ENCODE measurements at places on chromosomes 5 and 9. TPM values are rescaled to one million over a fixed set of nuclear protein-coding genes. Genes with fewer than 3 reads are reported as not detected.

GRCh38 chr9:92774274-92774673 is 9.6 kb upstream of the BICD2 start:
- H3K4me1 ChIP-seq: peaks cover 36% of the 10 kb centered on the region

The CTNND2 gene
- total RNA-seq: 25.0 TPM

- H3K27me3 ChIP-seq: no peaks in the 10 kb centered on the region
- no peak for DNase-seq
- no peaks in the 10 kb centered on the region for H3K36me3 ChIP-seq
- no peaks in the 10 kb centered on the region for H3K4me1 ChIP-seq
- no peak overlapping the region for H3K4me3 ChIP-seq
- H3K27ac ChIP-seq: no peak overlapping the region
Observed at GRCh38 chr9:25094518-25094917, 548.8 kb upstream of the IZUMO3 start.

DNA sequence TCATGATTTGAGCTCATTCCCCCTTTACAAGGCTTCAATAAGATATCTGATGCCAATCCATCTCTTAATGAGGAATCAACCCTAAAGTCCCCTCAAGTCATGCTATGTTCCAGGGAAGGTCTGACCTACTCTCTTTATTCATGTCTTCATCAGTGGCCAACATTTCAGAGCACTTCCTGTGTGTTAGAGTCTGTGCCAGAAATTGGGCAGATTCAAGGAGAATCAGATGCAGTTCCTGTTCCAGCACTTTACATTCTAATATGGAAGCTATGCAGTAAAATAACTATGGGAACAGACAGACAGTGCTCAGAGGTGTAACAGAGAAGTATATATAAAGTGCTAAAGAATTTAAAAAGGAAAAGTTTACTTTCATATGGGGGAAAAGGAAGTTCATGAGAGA is 193.4 kb upstream of the NR4A3 start:
- H3K36me3 ChIP-seq: no peaks in the 10 kb centered on the region
- DNase-seq: no peak
- H3K27me3 ChIP-seq: no peaks in the 10 kb centered on the region
- peaks cover 3% of the 10 kb centered on the region for H3K4me1 ChIP-seq
- no peak overlapping the region for H3K4me3 ChIP-seq
- no peak overlapping the region for H3K27ac ChIP-seq

DNA sequence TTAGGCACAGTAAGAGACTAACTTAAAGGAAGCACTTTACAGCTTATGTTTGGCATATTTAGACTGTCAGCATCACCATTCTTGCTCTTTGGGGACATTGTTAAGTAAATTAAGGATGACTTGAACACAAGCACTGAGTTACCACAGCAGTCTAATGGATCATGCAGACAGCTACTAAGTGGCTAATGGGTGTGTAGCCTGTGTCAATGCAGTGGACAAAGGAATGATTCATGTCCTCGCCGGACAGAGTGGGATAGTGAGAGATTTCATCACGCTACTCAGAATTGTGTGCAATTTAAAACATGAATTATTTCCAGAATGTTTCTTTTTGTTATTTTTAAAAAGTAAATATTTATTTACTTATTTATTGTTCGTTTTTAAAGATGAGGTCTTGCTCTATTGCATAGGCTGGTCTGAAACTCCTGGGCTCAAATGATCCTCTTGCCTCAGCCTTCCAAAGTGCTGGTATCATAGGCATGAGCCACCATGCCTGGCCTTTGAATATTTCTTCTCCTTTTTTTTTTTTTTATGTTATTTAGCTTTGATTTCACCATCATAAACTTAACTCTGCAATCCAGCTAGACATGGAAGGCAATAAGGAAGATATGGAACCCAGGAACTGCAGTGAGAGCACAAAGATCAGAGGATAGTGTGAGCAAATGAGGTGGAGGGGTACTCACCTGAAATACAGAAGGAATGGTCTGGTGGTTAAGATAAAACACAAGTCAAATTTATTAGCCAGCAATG is 53.0 kb upstream of the KLF4 start:
- DNase-seq: no peak
- no peaks in the 10 kb centered on the region for H3K27me3 ChIP-seq
- no peaks in the 10 kb centered on the region for H3K36me3 ChIP-seq
- H3K4me3 ChIP-seq: no peak overlapping the region
- no peaks in the 10 kb centered on the region for H3K4me1 ChIP-seq

The DNAI1 gene
- not detected for total RNA-seq

DNA sequence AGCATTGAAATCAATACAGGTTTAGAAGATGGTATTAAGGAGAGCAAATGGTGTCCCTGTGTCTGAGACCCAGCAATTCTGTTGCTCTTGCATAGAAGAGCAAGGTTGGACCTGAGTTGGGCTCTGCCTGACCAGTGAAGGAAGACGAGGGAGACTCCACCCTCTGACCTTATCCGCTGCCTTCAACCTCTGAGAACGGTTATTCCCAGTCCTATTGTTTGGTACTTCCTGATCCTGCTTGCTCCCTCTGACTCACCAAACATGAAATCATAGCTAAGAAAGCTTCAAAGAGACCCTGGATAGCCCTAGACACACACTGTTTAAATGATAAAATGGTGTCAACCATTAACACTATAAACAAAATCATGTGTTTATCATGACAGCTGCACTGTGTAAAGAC is 218.5 kb downstream of the PLK2 start:
- no peaks in the 10 kb centered on the region for H3K27me3 ChIP-seq
- DNase-seq: no peak
- no peaks in the 10 kb centered on the region for H3K4me1 ChIP-seq
- H3K4me3 ChIP-seq: no peak overlapping the region
- peak overlapping the region; percentile 77 for H3K27ac ChIP-seq

GRCh38 chr5:115170134-115170928 is 623 bp upstream of the TRIM36 start:
- peaks cover 16% of the 10 kb centered on the region for H3K4me1 ChIP-seq
- DNase-seq: peak; percentile 85

GRCh38 chr9:7871977-7872730 is 72.6 kb upstream of the DMAC1 start:
- no peak for DNase-seq
- H3K27me3 ChIP-seq: no peaks in the 10 kb centered on the region
- no peak overlapping the region for H3K4me3 ChIP-seq
- H3K27ac ChIP-seq: no peak overlapping the region
- no peaks in the 10 kb centered on the region for H3K36me3 ChIP-seq

- no peak overlapping the region for H3K27ac ChIP-seq
- H3K27me3 ChIP-seq: no peaks in the 10 kb centered on the region
- no peak for DNase-seq
- H3K4me3 ChIP-seq: no peak overlapping the region
- no peaks in the 10 kb centered on the region for H3K4me1 ChIP-seq
- no peaks in the 10 kb centered on the region for H3K36me3 ChIP-seq
Observed at GRCh38 chr9:82201196-82201595, 212.6 kb downstream of the SPATA31D1 start.

The CYLC2 gene
- not detected for total RNA-seq

The PRUNE2 gene
- total RNA-seq: 16.0 TPM

GRCh38 chr9:130984521-130984920 is 24.5 kb upstream of the LAMC3 start:
- H3K4me3 ChIP-seq: no peak overlapping the region
- H3K27ac ChIP-seq: no peak overlapping the region
- H3K4me1 ChIP-seq: no peaks in the 10 kb centered on the region
- H3K27me3 ChIP-seq: no peaks in the 10 kb centered on the region
- no peaks in the 10 kb centered on the region for H3K36me3 ChIP-seq

DNA sequence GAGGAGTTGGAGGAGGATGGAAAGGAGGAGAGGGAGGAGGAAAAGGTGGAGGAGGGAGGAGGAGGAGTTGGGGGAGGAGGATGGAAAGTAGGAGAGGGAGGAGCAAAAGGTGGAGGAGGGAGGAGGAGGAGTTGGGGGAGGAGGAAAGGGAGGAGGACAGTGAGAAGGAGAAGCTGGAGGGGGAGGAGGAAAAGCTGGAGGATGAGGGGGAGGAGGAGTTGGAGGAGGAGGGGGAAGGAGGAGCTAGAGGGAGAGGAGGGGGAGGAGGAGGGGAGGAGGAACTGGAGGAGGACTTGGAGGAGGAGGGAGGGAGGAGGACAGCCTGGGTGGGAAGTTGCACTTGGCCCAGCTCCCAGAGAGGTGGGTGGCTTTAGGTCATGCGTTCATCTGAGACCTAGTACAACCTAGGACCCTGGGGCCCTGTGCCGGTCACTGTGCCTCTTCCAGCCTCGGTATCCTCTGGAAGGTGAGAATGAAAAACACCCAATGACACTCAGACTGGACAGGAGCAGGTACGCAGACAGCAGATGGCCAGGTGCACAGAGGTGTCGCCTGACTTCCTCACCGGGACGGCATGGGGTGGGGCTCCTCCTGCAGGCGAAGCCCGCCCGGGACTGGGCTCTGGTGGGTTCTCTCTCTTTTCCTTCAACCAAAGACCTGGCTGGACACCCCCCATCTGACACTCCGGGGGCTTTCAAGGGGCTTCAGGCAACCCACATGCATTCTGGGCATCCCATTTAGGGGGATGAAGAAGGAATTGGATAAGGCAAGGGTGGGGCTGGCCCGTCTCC is 12.2 kb upstream of the SLC2A6 start:
- DNase-seq: peak; percentile 60
- H3K4me1 ChIP-seq: peaks cover 42% of the 10 kb centered on the region
- no peak overlapping the region for H3K4me3 ChIP-seq
- no peaks in the 10 kb centered on the region for H3K27me3 ChIP-seq
- H3K27ac ChIP-seq: peak overlapping the region; percentile 57

DNA sequence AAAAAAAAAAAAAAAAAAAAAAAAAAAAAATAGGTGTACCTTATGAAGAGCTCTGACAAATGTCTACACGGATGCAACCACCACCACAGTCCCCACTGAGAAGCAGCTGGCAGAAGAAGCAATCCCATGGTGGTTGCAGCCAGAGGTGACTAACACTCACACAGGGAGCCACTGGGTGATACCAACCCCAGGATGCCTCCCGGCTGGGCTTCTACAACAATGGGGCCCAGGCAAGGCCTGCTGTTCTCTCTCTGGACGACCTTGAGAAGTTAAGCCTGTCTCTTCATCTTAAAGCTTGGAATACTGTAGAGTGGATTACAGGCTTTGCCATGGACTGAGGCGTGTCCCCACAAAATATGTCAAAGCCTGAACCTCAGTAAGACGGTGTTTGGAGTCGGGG is 104.1 kb downstream of the ROR2 start:
- no peaks in the 10 kb centered on the region for H3K27me3 ChIP-seq
- DNase-seq: peak; percentile 48
- H3K4me3 ChIP-seq: no peak overlapping the region
- H3K27ac ChIP-seq: no peak overlapping the region
- H3K36me3 ChIP-seq: no peaks in the 10 kb centered on the region

DNA sequence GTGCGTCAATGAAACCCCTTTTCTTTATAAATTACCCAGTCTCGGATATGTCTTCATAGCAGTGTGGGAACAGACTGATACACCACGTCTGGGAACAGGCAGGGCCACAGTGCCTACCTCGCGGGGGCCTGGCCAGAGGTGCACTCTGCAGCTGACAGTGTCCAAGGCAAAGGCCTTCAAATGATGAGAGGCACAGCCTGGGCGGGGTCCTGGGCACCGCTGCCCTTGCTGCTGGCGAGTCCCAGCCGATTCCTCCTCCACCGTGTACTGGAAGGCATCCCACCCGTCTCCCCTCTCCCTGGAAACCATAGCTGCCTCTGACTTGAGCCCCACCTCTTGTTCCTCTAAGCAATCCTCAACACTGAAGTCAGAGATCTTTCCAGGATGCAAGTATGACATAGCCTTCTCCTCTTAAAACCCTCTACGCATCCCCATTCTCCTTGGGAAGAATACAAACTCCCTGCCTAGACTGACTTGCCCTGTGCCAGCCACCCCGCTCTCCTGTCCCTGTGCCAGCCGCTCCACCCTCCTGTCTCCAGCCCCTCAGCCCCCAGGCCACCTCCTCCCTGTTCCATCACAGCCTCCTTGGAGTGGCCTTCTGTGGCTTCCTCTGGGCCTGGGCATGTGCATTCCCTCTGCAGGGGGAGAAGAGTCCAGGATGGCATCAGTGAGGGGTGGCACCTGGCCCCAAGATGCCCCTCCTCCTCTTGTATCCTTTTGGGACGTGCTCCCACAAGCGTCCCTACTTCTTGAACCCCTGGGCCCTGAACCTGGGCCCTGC is 8.1 kb upstream of the COL5A1 start:
- no peaks in the 10 kb centered on the region for H3K27me3 ChIP-seq
- H3K4me3 ChIP-seq: no peak overlapping the region
- H3K4me1 ChIP-seq: peaks cover 13% of the 10 kb centered on the region
- H3K36me3 ChIP-seq: no peaks in the 10 kb centered on the region
- peak; percentile 48 for DNase-seq

- peaks cover 39% of the 10 kb centered on the region for H3K4me1 ChIP-seq
- H3K27ac ChIP-seq: peak overlapping the region; percentile 89
- H3K36me3 ChIP-seq: peaks cover 20% of the 10 kb centered on the region
- no peaks in the 10 kb centered on the region for H3K27me3 ChIP-seq
Observed at GRCh38 chr5:133967698-133968203, 674 bp downstream of the C5orf15 start.

DNA sequence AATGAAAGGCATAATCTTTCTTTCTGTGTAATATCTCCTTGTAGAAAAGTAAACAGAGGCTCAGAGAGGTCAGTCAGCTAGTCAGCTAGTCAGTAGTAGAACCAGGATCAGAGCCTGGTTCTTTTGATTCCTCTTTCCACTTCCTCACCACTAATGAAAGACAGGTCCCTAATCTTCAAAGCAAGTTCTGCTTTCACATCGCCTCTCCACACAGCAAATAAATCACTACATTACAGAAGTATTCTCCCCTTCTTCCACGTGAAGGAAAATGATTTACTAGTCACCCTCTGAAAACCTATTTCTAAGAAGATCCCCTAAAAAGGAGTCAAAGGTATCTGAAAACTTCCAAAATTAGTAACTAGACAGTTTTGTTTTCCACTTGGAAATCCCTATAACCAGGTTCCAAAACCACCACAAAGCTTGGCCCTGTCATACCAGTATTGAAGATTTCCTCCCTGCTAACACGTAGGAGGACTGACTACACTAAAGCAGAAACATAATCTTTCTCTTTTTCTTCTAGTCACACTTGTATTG is 140.5 kb upstream of the TARS1 start:
- no peaks in the 10 kb centered on the region for H3K36me3 ChIP-seq
- no peaks in the 10 kb centered on the region for H3K27me3 ChIP-seq
- H3K4me1 ChIP-seq: peaks cover 17% of the 10 kb centered on the region

- no peaks in the 10 kb centered on the region for H3K36me3 ChIP-seq
- no peak for DNase-seq
- H3K4me1 ChIP-seq: no peaks in the 10 kb centered on the region
- H3K27ac ChIP-seq: no peak overlapping the region
- H3K27me3 ChIP-seq: no peaks in the 10 kb centered on the region
Observed at GRCh38 chr5:157447201-157447637, 12.8 kb upstream of the NIPAL4 start.

Data from spleen (tissue), 13 donors.